Astrocyte of the spinal cord (primary cell): ENCODE measurements at places on chromosomes 4 and X.

GRCh38 chr4:152148057-152148456 is 387.2 kb upstream of the GATB start:
- no peak for DNase-seq

DNA sequence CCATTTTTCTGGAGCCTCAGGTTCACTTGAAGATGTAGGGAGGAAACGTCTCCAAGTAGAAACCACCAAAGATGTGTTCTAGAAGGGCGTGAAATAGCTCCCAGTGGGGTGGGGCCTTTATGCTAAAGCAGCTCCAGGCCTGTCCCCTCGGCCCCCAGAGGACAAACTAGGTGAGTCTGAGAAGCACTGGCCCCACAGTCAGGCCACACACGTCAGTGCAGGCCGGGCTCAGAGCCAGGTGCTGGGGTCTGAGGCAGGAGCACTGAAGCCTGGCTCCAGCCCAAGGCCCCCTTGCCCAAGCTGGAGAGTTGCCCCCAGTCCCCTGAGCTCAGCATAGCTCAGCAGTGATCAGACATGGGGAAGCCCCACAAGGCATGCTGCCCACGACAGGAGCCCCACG is 95.4 kb upstream of the PSAPL1 start:
- DNase-seq, result no peak

GRCh38 chrX:110734894-110735541 is 60.6 kb downstream of the CHRDL1 start:
- DNase-seq, result peak; percentile 70

DNA sequence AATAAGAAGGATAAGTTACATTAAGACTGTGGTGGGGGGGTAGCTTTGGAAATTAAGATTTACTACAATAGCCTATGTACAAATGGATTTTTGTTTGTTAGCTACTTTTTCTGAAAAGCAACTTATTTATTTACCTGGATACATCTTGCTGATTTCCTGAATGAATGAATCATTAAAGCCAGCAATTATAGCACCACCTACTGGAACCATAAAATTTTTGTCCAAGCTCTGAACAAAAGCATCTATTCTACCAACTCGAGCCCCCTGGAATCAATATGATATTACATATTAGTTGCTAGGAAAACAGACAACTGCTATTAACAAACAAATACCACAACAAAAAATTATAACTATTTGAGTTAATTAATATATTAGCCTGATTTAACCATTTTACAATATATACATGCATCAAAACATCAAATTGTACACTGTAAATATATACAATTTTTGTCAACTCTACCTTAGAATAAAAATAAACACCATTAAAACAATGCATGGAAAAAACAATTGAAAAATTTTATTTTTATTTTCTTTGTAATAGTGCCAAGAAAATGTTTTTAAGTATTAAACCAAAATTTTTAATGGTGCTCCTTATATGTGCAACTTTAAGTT is 15.3 kb downstream of the SEPSECS start:
- peak; percentile 43 for DNase-seq

GRCh38 chr4:183229397-183229796 is 90.7 kb downstream of the CLDN22 start:
- no peak for DNase-seq

- DNase-seq, result no peak
These were observed 8.9 kb downstream of the RTL5 start for GRCh38 chrX:72122621-72123337.

DNA sequence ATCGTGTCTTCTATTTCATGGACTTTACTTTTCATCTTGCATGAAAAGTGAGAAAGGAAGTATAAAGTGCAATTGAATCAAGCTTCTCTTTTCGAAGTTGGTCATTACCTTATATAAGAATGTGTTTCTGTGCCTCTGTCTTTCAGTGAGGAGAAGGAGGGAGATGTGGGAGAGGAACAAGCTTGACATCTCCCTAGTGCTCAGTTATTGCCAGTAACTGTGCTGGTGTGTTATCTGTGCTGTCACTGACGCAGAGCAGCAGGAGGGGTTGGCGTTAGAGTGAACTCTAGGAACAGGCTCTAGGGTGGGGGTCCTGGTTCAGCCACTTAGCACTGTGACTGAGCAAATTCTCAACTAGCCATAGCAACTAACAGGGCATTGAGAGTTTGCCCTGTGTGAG is 34.0 kb upstream of the TBC1D9 start:
- no peak for DNase-seq

DNA sequence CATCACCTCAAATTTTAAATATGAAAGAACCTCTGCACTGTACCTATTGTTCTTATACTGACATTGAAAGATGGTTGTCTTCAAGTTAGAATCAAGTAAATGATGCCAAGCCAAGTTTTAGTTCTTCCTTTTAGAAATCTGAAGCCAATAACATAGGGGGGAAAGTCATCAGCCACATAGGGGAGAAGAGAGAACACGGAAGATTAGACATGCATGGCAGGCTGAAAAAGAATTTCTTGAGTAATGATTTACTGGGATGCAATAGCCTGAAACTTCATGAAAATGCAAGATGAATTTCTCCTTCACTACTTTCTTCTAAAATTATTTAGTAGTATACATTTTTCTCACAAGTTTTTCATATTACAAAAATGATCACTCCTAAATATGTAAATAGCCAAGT is 13.6 kb upstream of the EPGN start:
- no peak for DNase-seq

DNA sequence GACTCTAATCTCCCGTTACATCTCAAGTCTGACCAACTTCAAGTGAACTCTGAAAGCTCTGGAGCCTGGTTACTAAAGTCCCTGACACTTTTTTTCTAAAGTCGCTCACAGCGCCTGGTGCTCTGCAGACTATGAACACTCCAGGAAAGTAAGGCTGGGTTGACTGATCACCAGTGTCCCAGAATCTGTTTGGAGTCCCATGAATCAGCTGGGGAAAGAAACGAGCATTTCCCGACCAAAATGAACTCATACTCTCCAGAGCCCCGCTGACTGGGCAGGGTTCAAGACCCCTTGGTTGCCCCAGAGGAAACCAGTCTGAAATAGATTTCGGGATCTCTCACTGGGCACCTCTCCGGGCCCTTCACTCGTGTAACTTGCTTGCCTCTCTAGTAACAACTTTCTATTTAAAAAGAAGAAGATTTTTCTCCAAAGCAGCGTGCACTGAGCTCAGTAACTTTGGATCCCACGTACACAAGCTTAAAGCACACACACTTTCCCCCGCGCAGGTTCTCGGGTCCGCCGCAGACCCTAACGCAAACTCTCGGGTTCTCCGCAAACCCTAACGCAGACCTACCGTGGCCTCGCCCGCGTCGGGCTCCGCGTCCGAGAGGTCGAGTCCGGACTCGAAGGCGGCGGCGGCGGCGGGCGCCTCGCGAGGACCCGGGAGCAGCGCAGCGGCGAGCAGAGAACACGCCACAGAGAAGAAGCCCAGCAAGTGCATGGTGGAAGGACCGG is 964 bp downstream of the VEGFC start:
- peak; percentile 67 for DNase-seq

- no peak for DNase-seq
These were observed 100.7 kb upstream of the ZDHHC15 start for GRCh38 chrX:75623535-75623934.

GRCh38 chrX:137574784-137575293 is 8.9 kb downstream of the ZIC3 start:
- no peak for DNase-seq

DNA sequence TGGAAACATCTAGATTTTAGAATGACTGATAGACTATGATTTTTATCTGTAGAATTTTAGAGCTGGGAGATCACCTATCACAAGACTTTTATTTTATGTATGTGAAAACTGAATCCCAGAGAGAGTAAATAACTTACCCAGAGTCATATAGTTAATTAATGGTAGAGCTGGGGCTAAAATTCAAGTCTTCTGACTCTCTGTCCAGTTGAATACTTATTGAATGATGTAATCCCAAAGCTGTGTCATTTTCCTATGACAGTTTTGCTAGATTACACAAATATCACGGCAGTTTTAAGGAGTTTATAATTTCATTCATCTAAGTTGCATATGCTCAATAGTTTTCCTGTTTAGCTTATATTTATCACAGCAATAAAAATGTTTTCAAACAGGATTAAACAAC is 6.7 kb downstream of the NRK start:
- no peak for DNase-seq

DNA sequence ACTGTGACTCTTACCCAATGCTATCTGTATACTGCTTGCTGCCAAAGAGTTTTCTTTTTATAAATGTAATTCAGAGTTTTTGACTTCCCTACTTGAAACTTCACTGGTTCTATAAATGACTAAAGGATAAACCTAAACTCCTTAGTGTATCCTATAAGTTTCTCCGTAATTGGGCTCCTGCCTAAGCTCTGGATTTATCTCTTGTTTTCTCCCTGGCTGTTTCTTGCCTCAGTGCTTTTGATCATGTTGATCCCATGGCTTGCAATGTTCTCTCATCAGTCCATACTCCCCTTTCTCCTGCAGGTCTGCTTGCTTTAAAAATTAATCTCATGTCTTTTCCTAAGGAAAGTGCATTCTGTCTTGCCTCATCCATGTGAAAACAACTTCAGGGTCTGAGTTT is 1543.1 kb upstream of the IGFBP7 start:
- DNase-seq, result no peak

DNA sequence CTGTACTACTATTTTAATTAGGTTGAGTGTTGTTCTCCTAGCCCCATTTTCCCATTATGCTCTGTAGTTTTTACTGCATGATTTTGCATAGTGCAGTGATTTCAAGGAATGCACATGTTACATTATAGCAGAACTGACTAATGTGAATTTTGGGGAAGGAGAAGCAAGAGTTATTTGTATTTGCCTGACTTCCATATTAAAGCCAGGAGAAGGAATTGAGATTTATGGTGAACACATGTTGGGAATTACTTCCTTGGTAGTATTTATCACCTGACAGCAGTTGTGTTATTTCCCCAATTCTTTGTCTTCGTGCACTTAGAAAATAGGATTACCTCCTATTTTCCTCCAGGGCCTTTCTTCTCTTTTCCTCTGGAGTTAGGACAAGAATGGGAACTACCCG is 3.2 kb downstream of the TMEM144 start:
- no peak for DNase-seq

- peak; percentile 35 for DNase-seq
These were observed 36.1 kb upstream of the IQSEC2 start for GRCh38 chrX:53317365-53318069.
